ENCODE measurements at places on chromosomes 3 and 15. TPM values are rescaled to one million over a fixed set of nuclear protein-coding genes. Genes with fewer than 3 reads are reported as not detected.

Gene KLHL6
- not detected for total RNA-seq

Gene FBLN2
- total RNA-seq = 0.19 TPM

Gene MITF
- total RNA-seq = 5.4 TPM

Gene CKMT1A
- total RNA-seq = not detected

Gene ACOX2
- total RNA-seq = 2.4 TPM

Gene KCNMB2
- not detected for total RNA-seq

Gene PARP3
- total RNA-seq = 44.0 TPM

Gene GPR15
- total RNA-seq = not detected

Gene AVEN
- 37.8 TPM for total RNA-seq

DNA sequence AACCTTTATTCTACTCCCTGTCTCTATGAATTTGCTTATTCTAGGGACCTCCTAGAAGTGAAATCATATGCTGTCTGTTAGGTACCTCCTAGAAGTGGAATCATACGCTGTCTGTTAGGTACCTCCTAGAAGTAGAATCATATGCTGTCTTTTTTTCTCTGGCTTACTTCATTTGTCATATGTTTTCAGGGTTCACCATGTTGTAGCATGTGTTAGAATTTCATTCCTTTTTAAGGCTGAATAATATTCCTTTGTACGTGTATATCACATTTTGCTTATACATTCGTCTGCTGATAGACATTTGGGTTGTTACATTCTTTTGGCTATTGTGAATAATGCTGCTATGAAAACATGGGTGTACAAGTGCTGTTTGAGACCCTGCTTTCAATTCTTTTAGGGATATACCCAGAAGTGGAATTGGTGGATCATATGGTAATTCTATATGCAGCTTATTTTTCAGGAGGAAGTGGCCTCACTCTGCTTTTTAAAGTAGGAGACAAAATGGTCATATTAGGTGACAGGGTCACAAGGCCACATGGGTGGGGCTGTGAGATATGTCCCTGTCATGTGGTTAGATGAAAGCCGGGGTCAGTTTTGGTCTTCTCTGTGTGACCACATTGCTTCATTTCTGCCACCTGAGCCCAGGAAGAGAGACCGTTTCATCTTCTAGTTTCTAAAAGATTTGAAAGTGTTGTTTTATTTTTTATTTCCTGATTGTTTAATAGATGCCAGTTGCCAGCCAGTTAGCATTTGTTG is 76.7 kb downstream of the FLNB start:
- DNase-seq = no peak

DNA sequence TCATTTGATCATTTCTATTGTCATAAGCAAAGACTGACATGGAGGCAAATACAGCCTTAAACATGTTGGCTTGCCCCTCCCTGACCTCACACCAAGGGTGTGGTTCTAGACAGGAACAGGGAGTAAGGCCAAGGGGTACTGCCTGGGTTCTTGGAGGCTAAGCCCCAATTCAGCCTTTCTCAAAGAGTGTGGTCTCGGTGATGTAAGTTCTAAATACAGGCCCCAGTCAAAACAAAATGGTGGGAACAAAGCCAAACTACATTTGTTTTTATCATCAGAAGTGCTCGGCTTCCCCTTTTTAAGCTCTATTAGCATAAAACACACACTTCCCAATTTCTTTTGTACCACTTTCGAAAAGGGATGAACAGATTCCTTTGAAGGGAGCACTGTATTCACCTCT is 129.5 kb downstream of the ATP8B4 start:
- no peak for DNase-seq

GRCh38 chr3:129412542-129413198 is 15.8 kb downstream of the EFCAB12 start:
- no peak for DNase-seq

- DNase-seq = no peak
Observed at GRCh38 chr3:43776101-43776500, 85.4 kb downstream of the ABHD5 start.

- DNase-seq = peak; percentile 35
Observed at GRCh38 chr15:45795440-45796069, 160.7 kb downstream of the SQOR start.

GRCh38 chr15:78623786-78624497 is 3.1 kb upstream of the CHRNA3 start:
- no peak for DNase-seq

- peak; percentile 97 for DNase-seq
Observed at GRCh38 chr3:155101398-155101797, 21.3 kb downstream of the MME start.

DNA sequence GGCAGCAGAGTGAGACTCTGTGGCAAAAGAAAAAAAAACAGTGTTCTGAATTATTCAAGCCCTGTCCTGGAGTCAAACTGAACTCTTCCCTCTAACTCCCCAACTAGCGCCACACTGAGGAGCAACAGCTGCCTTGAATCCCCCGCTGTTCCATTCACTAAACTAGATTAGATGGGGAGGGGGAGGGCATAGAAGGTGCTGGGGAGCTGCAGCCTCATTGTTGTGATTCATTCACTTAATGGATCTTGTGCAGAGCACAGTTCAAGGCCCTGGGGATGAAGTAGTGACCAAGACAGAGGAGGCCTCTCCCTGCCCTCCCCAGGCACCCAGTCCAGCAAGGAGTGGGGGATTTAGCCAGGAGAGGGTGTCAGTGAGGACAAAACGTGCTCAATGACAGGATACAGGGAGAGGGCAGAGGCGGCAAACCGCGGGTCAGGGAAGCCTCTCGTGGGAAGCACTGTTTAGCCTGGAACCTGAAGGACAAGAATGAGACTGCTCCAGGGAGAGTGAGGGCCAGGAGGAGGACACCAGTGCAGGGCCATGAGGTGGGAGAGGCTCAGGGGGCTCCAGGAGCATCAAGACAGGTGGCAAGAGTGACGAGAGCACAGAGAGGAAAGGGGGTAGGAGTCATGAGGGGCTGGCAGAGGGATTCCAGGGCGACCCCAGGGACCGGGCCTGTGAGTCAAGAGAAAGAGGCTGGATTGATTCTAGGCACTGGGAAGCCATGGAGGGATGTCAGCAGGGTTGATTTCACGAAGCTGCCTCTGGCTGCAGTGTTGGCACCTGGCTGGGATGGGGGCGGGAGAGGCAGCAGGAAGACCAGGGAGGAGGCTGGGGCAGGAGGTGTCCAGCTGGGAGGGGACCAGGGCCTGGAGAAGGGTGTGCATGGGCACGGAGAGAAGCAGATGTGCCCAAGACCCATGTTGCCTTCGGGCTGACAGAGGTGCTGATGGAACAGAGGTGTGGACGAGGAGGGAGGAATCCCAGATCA is 31.4 kb downstream of the ALS2CL start:
- DNase-seq = no peak

GRCh38 chr15:57440799-57441198 is 64.5 kb downstream of the CGNL1 start:
- DNase-seq = peak; percentile 79

- no peak for DNase-seq
Observed at GRCh38 chr3:46985588-46985987, 6.1 kb downstream of the NBEAL2 start.

DNA sequence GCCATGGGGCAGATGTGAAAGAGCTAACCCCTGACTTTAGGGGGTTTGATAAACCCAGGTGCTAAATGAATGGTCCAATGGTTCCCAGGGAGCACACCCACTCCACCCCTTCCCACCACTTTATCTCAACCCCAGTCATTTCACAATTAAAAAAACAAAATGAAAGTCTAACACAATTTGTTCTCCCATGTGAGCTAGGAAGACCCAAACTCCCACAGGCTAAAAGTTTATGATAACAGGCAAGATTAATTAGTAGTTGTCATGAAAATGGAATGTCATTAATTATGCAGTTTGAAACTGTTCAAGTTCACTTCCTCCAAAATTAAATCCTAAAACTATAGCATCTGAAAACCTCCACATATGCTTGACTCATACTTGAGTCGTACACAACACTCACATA is 63.3 kb upstream of the TPM1 start:
- DNase-seq = no peak

- no peak for DNase-seq
Observed at GRCh38 chr3:142104763-142105162, 44.6 kb downstream of the TFDP2 start.

- no peak for DNase-seq
Observed at GRCh38 chr3:37853691-37854413, 7.8 kb upstream of the CTDSPL start.

- no peak for DNase-seq
Observed at GRCh38 chr3:153972862-153973261, 148.3 kb upstream of the ARHGEF26 start.

- DNase-seq = peak; percentile 40
Observed at GRCh38 chr15:68054628-68055223, 611 bp downstream of the PIAS1 start.

GRCh38 chr3:196432137-196432879 is at the start of gene UBXN7:
UBXN7 (minus strand) TSS chr3:196432427; CDS start chr3:196432399, 28 bp downstream.
- peak; percentile 93 for DNase-seq

GRCh38 chr15:97215629-97216028 is 744.9 kb upstream of the ARRDC4 start:
- DNase-seq = no peak

GRCh38 chr3:71789922-71790321 is 5.0 kb upstream of the PROK2 start:
- DNase-seq = no peak

GRCh38 chr3:149781741-149782140 is 10.6 kb downstream of the ANKUB1 start:
- no peak for DNase-seq

DNA sequence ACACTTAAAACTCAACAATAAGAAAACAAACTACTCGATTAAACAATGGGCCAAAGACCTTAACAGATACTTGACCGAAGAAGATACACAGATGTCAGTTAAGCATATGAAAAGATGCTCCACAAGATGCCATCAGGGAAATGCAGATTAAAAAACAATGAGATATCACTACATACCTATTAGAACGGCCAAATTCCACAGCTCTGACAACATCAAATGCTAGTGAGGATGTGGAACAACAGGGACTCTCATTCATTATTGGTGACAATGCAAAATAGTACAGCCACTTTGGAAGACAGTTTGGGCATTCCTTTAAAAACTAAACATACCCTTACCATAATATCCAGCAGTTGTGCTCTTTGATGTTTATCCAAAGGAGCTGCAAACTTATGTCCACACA is 59.1 kb upstream of the UBE3A start:
- no peak for DNase-seq
